ENCODE measurements at places on chromosomes 7 and 10.

GRCh38 chr7:50305583-50306493, 1.3 kb downstream of the IKZF1 start:
- DNase-seq: no peak

GRCh38 chr7:97337849-97338248, 220.4 kb downstream of the SDHAF3 start:
- DNase-seq: no peak

DNA sequence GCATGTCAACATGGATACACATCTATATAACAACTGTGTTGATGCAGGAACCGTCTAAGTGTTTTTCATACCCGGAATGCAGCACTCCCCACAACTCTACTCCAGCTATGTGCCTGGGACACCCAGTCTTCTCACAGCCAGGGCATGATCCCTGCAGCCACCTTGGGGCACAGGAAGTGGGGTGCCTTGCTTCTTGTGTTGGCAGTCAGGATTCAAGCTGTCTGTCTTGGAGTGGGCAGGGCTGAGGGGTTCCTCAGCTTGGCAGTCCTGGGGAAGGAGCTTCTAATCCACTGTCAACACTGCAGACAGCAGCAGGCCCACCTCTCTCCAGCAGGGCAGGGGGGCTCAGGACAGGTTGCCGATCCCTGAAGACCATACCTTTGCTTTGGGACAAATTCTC, 41.3 kb downstream of the DRGX start:
- DNase-seq: no peak

GRCh38 chr7:158910254-158911053, 54.1 kb downstream of the DYNC2I1 start:
- DNase-seq: no peak

DNA sequence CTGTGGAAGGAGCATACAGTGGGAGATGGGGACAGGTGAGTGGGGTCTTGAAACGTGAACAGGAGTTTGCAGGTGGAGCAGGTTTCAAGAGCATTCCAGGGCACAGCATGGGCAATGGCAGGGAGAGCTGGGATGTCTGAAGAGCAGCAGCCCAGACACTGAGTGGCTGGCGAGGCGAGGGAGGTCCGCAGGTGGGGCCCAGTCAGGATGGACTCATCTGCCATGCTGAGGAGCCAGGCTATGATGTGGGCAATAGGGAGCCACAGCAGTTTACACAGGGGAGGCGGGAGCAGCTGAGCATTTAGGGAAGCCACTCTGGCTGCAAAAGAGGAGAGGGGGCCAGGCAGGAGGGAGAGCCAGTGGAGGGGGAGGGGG, 138.7 kb downstream of the FAM53B start:
- DNase-seq: no peak

DNA sequence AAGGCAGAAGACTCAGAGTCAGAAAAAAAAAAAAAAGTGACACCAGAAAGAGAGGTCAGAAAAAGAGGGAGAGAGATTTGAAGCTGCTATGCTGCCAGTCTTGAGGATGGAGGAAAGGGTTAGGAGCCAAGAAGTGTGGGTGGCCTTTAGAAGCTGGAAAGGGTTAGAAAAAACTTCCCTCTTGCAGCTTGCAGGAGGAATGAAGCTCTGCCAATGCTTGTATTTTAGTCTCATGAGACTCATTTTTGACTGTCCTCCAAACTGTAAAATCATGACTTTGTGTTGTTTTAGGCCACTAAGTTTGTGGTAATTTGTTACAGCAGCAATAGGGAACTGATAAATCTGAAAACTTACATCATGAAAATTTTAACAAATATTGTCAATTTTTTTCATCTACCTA, 127.7 kb upstream of the NOBOX start:
- no peak for DNase-seq
